ENCODE measurements at places on chromosomes 3 and 15.

DNA sequence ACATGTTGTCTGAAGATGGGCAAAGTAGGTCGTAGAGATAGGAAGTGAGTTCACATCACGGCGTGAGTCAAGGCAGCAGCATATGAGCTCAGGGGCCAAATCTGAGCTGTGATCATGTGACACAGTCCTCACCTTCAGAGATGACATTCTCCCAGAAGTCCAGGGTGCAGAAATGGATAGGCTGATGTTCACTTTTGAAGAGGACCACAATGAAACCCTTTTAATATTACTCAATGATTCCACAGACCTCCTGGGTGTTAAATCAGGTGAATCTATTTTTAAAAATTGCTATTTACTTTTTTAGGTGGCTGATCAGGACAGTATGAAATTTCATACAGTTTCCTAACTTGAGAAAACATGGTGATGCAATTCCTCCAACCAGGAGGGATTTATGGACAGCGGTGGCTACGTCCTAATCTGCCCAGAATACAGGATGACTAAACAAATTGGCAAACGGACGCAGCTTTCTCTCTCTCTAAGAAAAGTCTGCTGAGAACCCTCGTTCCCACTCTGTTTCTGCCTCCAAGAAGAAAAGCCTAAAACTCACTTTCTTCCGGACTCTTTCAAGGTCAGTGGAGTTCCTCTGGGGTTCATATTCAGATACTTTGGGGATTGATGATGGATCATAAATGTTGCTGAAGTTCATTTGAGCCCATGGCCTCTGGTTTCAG, 34.4 kb downstream of the B3GNT5 start:
- DNase-seq = no peak

GRCh38 chr3:55891106-55891505, 404.0 kb upstream of the WNT5A start:
- DNase-seq = no peak

DNA sequence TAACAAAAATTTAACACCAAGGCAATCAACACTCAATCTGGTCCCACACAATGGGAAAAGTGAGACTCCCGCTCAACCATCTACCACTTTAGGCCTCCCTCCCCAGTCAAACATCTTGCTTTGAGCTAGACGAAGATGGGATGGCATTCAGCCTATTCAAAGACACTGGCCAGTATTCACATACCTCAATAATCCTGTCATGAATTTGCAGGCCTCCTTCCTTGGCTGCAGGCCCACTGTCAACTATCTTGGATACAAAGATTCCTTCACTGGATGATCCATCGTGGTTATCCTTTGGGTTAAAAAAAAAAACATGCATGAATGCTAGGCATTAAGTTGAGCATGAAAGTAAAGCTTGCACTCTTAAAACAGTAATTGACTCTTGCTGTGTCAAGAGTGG, 22.6 kb downstream of the PDZRN3 start:
- DNase-seq = no peak

DNA sequence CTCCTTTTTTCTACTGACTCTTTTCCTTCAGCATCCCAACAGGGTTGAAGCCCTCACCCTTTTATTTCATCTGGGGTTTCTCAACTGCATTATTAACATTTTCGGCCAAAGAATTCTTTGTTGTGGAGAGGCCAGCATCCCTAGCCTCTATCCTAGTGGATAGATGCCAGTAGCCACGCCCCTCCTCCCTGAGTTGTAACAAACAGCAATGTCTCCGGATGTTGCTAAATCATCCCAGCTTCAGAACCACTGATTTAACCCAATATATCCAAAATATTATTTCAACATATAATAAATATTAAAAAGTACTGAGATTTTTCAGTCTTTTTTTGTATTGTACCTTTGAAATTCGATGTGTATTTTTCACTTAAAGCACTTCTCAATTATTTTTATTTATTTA, 2.0 kb upstream of the RNF111 start:
- no peak for DNase-seq

GRCh38 chr15:40290918-40291574, 8.2 kb upstream of the ANKRD63 start:
- DNase-seq = no peak

DNA sequence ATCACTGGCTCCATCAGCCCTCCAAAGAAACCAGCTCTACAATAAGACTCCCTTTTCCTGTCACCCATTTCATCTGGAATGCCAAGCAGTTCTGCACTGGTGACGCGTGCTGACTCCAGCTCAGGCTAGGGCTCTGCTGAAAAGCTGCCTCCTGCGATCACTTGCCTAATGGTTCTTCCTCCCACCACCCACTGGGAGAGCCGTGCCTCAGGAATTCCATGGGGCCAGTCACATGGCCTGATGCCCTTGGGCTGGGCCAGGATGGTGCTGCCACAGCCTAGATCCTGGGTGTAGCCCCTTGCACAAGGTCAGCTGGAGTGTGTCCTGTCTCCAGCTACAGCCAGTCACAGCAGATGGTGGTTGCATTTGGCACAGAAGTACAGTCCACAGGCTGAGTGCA, 98.9 kb downstream of the DNAJB8 start:
- no peak for DNase-seq

DNA sequence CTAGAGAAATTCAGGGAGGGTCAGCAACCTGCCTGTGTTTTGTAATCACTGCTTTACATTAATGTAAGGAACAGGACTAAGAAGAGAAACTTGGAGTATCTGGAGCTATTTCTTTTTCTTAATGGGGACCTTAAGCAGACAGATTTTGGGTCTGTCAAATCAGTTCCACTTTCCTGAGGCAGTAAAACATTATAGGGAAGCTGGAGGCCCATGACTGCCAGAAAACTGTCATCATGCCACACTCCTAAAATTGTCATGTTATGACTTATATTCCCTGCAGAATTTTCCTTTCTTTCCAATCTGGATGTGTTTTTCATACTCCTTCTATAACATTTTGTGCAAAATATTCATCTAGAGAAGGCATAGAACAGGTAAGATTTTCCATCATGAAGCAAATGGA, 28.8 kb downstream of the DGKG start:
- DNase-seq = no peak

All from omental fat pad (tissue), 4 donors.